ENCODE measurements at places on chromosomes 7 and 10. TPM values are rescaled to one million over a fixed set of nuclear protein-coding genes. Genes with fewer than 3 reads are reported as not detected.

DNA sequence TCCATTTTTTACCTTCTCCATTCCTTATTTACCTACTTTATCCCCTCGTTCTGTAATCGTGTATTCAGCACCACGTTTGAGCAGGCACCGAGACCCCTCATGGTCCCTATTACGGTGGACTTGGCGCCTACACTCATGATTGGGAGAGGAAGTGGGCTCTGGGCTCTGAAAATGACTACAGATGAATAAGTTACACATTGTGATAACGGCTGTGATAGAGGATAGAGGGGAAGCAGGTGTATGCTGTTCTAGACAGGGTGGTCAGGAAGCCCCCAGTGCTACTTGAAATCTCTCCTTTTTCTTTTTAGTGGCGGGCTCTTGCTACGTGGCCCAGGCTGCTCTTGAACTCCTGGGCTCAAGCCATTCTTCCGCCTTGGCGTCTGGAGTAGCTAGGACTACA lies 59.8 kb downstream of the CAMK1D start:
- no peak for DNase-seq

GRCh38 chr7:36188906-36189305 lies 35.9 kb downstream of the EEPD1 start:
- no peak for DNase-seq

DNA sequence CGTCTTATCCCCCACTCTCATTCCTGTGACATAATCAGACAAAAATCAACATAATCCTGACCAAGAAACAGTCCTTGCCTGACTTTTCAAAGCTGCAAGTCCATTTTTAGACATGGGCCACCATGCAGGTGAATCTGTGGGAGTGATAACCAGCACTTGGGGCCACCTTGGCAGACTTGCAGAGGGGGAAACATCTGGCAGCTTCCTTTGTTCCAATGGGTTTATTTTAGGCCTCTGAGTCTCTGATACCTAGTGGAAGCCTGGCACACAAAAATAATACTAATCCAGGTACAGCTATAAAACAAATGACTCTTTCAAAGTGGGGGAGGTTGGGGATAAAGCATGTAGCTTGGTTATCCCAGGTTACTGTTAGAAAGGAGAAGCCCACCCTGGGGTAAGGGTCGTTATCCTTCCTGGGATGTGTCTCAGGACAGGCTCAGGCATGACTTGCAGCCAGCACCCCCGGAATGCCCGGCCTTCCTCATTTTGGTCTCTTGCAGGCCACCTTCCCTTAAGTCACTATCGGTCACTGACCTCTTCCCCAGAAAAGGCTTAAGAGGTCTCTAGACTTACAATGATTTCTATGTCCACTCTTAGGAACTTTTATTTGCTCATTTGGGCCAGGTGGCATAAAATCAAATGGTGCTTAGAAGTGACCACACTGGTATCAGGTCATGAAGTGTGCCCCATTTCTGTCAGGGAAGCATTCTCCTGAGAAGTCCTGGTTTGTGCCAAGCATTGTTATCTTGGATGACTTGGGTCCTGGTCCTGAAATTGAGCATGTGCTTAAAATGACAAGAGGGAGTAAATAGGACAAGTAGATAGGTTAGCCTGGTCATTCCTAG lies 37.6 kb downstream of the EEPD1 start:
- DNase-seq, result no peak

DNA sequence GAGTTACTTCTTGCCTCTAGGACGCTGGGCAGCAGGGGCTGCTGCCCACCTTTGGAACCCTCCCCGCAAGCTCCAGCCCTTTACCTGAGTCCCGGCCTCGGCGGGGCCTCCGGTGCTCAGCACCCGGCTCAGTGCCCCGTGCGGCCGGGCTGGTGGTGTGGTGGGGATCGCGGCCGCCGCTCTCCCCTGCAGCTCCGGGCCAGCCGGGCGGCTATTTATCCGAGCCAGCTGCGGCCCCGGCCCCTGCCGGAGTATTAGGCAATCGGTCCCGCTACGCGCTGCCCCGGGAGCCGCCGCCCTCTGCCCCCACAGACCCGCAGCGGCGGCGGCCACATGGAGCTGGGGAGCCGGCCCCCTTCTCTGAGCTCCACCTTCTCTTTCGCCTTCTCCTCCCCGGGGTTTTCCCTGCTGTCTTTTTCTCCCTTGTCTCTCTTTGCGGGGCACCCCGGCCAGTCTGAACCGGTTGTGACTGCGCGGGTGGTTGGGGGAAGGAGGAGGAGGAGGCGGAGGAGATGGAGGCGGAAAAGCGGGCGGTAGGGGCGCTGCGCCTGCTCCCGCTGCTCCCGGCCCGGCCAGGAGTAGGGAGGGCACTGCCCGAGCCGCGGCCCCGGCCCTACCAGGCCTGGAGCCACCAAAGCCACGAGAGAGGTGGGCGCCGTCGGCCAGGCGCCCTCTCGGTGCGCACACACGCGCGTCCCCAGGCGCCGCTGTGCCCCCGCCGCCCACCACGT lies at the start of gene SLC16A9:
SLC16A9 (minus strand) TSS at position 456 of the 731 bp plus-strand sequence. CDS start 25,559 bp downstream, outside the sequence.
- DNase-seq, result peak; percentile 54

- DNase-seq, result no peak
Observed at GRCh38 chr10:99224766-99225165, 10.9 kb downstream of the HPSE2 start.

- DNase-seq, result peak; percentile 45
Observed at GRCh38 chr10:99548041-99548530, 15.3 kb downstream of the NKX2-3 start.

DNA sequence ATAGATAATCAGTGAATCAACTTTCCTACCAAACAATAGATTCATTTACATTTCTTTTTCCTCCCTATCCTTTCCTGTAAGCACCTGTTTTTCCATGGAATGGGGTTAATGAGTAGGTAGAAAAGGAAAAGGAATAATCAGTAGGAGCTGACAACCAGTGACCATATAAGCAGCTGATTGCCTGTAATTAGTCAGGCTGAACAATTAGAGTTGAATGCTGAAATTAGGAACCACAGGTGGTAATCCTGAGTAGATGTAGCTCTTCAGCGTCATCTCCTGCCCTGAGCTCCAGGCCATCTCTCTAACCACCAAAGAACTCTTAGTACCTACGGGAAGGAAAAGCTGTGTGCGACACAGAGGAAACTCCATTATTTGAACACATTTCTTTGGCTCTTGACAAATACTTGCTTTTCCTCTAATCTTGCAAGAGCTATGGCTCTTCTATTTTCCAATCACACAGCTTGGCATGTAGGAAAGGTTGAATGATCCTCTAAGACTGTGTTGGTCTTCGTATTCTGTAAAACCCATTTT lies 63.8 kb downstream of the KLHDC10 start:
- no peak for DNase-seq

DNA sequence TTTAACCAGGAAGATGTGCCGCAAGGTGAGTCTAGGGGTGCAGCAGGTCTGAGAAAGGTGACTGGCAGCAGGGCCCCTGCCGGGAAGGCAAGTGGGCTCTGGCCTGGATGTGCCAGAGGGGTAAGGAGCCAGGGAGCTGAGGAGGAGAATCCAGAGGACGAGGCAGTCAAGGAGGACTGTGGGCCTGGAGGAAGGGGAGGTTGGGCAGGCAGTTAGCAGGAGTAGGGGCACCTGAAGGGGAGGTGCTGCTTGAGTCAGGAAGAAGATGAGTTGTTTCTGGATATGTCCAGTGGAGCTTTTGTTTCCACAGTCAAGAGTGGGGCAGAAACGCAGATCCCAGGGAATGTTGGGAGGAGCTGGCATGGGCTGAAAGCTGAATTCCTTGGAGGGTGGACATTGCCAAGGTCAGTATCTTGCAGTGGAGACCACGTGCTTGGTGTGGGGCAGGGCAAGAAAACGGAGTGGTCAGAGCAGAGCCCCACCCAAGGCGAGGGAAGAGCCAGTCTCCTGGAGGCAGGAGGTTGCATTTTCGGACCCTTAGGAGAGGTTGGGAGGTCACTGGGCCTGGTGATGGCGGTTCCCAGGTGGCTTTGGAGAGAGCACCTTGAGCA lies 34.0 kb downstream of the MINDY4 start:
- DNase-seq, result no peak

GRCh38 chr7:25318047-25318446 lies 89.8 kb upstream of the NPVF start:
- no peak for DNase-seq

DNA sequence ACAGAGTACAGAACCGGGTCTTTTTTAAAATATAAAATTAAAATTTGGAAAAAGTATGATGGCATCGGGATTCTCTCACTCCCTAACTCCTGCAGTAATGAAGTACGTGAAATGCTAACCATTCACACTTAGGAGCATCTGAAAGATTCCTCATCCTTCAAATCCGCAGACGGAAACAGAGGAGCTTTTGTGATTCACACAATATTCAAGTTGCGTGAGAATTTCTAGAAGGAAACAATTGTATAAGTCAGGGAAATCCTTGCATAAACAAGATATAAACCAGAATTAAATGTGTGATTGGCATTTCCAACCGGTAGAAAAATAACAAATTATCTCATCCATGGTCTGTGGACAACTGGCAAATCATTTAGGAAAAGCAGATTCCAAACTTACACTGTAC lies 103.2 kb upstream of the ADAM12 start:
- no peak for DNase-seq

GRCh38 chr7:89780291-89780690 lies 374.0 kb upstream of the STEAP1 start:
- no peak for DNase-seq

- no peak for DNase-seq
Observed at GRCh38 chr10:69377191-69377590, 39.5 kb downstream of the TACR2 start.

DNA sequence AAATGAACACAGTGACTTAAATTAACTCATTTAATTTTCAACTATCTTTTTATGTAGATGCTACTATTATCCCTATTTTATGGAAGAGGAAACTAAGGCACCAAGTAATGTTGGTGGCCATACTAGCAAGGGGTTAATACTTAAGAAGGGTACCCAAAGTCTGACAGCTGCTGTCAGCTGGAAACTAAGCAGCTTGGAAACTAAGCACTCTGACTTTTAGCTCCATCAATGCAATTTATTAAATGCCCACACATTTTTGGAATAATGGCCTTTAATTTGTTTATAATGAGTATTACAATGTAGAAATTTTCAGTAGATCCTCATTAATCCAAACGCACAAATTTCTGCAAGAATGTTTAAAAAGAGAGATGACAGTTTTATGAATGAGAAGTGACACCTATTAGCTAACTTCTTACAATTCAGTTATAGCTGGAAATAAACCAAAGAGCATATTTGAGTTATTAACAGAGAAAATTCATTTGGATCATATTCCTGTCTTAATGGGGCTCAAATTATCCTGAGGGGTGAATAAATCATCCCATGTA lies 483.1 kb upstream of the MBL2 start:
- DNase-seq, result no peak

- DNase-seq, result no peak
Observed at GRCh38 chr10:96721207-96721572, 876 bp upstream of the PIK3AP1 start.

DNA sequence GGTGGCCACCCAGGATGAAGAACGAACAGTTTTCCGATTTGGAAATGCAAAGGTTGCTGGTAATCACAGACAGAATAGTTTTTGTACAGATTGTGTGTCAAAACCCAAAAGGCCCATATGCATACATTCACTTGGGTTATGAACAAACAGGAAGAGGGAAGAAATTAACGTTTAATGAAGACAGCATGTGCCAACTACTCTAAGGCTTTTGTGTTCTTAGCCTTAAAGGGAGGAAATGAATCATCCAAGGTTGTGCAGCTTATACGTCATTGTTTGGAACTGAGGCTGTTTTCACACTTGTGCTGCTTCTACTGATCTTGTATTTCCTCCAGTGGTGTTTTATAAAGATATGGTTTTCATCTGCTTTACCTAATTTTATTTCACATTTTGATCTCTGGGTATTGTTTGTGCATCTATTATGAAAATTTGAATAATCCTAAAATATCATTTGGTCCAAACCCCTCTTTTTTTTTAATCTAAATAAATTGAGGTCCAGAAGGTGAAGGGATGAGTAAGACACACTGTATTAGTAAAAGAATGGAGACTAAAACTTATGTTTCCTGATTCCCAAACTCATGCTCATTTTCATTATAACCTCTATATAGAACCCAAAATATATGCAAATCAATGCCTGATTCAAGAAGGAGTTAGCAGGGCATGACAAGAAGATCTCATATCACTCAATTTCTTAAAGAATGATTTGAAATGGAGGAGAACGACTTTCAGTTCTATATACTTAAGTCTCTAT lies 373.1 kb downstream of the THSD7A start:
- DNase-seq, result no peak

- no peak for DNase-seq
Observed at GRCh38 chr10:11454958-11455566, 156.4 kb downstream of the USP6NL start.

- no peak for DNase-seq
Observed at GRCh38 chr7:91187061-91187460, 77.2 kb upstream of the FZD1 start.

DNA sequence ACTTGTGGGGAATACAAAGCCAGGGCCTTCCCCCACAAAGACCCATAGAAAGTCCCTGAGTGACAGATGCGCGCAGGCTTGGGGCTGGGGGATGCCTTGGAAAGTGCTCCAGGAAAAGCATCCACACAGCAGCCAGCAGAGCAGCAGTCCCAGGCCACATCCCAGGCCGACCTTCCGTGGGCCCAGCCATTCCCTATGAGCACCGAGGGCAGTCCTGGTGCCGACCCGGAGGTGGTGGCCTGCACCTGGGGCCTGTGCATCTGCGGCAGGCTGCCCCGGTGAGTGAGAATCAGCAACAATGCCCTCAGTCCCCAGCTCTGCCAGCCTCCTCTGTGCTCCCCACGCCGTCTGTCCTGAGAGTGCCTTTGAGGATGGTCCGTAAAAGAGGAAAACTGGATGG lies 26.4 kb downstream of the ASB13 start:
- DNase-seq, result no peak

- no peak for DNase-seq
Observed at GRCh38 chr10:80203835-80204676, 1.3 kb downstream of the ANXA11 start.

DNA sequence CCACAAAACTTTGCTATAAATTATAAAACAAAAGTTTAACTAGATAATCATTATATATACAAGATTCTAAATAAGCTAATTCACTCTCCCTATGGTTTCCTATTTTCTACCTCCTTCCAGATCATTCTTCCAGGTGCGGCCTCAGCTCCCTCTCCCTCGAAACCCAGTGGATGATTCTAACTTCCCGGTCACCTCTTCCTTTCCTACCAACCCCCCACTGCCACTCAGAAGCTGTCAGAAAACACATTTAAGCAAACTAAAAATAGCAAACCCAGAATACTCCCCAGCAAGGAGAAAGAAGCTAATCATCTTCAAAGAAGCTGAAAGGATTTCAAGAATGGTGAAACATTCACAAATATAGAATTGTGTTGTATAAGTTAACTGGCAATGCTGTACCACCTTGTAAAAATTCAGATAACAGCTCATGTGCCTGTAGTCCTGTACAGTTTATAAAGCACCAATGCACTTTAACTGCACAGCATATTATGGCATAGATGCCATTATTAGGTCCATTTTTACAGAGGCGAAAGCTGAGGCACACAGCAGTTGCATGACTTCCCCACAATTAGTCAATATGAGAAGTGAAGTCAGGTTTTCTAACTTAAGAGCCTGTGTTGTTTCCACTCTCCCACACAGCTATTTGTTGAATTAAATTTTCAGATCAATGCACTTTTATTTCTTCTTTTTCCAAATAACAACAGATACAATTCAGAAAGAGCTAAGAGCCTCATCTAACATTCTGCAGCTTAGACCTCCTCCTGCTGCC lies 13.7 kb upstream of the DNTT start:
- no peak for DNase-seq

Gene HGF
- 5.0 TPM for total RNA-seq

Gene ITPRID1
- total RNA-seq, result 2.3 TPM
